HTR-8/SVneo (cell line): ENCODE measurements at places on chromosomes 5 and 9.

GRCh38 chr9:92151691-92152393 is 36.6 kb upstream of the SPTLC1 start:
- peak; percentile 26 for DNase-seq

GRCh38 chr9:98929071-98929470 is 14.6 kb upstream of the COL15A1 start:
- DNase-seq: no peak

GRCh38 chr9:107243742-107244141 is 39.3 kb upstream of the RAD23B start:
- DNase-seq: no peak

DNA sequence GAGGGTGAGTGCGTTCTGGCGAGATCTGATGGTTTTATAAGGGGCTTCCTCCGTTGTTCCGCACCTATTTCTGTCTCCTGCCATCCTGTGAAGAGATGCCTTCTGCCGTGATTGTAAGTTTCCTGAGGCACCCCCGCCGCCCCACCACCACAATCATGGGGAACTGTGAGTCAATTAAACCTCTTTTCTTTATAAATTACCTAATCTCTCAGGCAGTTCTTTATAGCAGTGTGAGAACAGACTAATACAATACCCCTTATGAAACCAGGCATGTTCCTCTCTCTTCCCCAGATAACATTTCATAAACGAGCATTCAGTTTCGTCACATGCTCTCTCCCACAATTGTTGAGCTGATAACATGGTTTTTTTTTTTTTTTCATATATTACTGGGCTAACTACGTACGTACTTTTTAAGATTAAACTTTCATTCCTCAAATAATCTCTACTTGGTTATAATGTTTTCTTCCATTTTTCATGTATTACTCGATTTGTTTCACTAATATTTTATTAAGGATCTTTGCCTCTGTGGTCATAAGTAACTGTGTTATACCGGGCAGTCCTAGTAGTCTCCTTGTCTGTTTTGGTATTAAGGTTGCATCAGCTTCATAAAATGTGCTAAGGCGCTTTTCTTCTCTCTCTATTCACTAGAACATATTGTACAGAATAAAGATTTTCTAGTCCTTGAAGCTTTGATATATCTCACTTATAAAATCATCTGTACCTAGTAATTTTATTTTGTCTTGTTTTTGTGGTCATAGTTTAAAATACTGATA is 64.9 kb upstream of the MVB12B start:
- DNase-seq: no peak

DNA sequence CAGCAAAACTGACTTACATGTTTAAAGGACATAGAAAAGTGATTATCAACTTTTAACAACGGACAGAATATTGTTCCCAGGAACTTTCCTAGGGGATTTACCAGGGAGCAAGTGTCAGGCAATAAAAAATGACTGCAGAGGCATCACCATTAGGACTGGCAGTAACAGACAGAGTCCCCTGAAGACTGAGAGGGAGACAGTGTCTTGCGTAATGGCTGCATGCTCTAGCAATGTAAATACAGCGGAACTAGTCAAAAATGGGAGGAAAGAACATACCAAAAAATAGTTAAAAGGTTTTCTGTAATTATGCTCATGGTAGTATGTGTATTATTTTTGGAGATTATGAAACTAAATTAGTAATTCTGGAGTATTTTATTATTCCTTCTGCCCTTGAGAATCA is 181.8 kb downstream of the CRB2 start:
- DNase-seq: no peak

DNA sequence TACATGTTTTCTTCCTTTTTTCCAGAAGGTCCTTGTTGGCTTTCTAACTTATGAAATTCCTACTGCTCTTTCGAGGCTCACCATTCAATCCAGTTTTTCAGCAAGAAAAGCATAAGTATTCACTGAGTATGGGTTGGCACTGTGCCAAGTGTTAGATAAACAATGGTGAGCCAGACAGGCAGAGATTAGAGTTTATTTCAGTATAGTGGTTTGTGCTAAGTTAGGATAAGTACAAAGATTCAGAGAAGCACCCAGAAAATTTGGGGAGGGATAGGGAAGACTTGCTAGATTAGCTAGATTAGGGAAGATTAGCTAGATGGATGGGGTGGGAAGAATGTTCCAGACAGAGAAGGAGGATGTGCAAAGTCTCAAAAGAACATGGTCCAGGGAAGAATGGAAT is 122.9 kb downstream of the OXCT1 start:
- no peak for DNase-seq

- no peak for DNase-seq
These were observed 80.3 kb downstream of the OSMR start for GRCh38 chr5:38926121-38926520.

DNA sequence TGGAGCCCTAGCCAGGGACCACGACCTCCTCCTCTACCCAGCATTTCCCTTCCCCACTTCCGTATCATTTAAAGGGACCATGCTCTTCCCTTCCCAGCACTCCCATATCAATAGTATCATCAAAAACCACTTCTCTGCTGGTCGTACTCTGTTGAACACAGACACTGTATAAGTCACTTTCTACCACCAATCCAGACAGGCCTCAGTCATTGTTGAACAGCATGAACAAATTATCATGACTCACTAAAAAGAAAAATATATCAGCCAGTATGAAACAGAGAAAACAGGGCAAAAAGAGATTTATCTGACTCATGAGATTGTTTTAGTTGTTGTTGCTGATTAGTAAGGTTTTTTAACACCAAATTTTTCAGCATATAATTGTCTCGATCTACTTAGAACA is 89.8 kb downstream of the CDKN2A start:
- no peak for DNase-seq
